ENCODE measurements at places on chromosomes 4 and X.

- no peak overlapping the region for H3K4me3 ChIP-seq
- no peaks in the 10 kb centered on the region for H3K36me3 ChIP-seq
- H3K4me1 ChIP-seq: no peaks in the 10 kb centered on the region
These were observed 65.3 kb upstream of the MYOZ2 start for GRCh38 chr4:119070301-119070700.

- no peaks in the 10 kb centered on the region for H3K27me3 ChIP-seq
- DNase-seq: no peak
- H3K27ac ChIP-seq: no peak overlapping the region
These were observed 73.0 kb upstream of the ACSL1 start for GRCh38 chr4:184898793-184899192.

- H3K4me3 ChIP-seq: no peak overlapping the region
- no peaks in the 10 kb centered on the region for H3K36me3 ChIP-seq
- no peaks in the 10 kb centered on the region for H3K27me3 ChIP-seq
- no peaks in the 10 kb centered on the region for H3K4me1 ChIP-seq
These were observed 92.0 kb downstream of the PDGFRA start for GRCh38 chr4:54320826-54321685.

- H3K4me1 ChIP-seq: no peaks in the 10 kb centered on the region
- no peak overlapping the region for H3K27ac ChIP-seq
- no peaks in the 10 kb centered on the region for H3K27me3 ChIP-seq
- H3K36me3 ChIP-seq: no peaks in the 10 kb centered on the region
- DNase-seq: no peak
These were observed 53.9 kb downstream of the FAT4 start for GRCh38 chr4:125368671-125369081.

- peak overlapping the region; percentile 58 for H3K27ac ChIP-seq
- DNase-seq: peak; percentile 78
- no peaks in the 10 kb centered on the region for H3K36me3 ChIP-seq
- H3K4me3 ChIP-seq: peak overlapping the region; percentile 49
- H3K4me1 ChIP-seq: no peaks in the 10 kb centered on the region
These were observed 3.8 kb downstream of the CXXC4 start for GRCh38 chr4:104490770-104491480.

DNA sequence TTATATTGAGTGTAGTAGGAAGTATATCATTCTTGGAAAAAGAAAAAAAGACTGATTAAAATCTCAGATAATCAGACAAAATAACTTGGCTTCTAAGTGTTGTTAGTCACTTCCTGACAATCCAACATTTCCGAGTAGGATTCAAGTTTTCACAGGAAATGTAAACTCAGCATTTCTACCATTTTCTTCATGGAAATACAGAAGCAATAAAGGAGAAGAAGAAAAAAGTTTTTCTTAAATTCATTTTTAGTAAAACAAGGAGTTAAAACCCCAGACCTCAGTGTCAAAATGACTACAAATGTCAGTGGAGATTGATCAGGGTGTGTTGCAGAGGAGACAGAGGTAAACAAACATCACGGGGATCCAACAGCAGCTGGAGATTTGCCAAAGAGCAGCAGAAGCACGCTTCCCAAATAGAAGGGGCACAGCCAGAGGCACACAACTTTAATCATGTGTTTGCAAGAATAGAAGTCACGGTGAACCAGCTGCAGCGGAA, 129.3 kb upstream of the FAM9B start:
- no peaks in the 10 kb centered on the region for H3K27me3 ChIP-seq
- H3K4me3 ChIP-seq: no peak overlapping the region
- no peaks in the 10 kb centered on the region for H3K4me1 ChIP-seq
- DNase-seq: no peak

DNA sequence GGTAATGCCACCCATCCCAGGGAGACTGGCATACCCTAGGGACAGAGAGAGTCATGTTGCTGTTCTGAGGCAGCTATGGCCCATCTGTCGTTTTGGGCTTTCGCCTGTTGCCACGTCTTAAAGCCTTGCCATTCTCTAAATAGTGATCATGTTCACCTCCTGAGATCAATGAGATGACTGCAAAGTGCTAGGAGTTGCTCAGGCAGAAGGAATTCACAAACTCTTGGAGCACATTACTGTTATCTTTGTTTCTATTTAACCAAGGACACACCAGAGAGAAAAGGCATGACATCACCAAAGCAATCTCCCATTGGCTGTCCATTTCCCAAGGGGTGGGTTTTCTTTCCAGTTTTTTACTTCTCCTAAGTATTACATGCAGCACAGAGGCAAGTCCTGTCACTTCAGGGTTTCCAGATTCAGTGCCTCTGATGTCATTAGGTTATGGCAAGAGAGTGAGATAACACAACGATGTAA, 37.1 kb upstream of the SETD7 start:
- no peaks in the 10 kb centered on the region for H3K27me3 ChIP-seq
- no peak overlapping the region for H3K27ac ChIP-seq
- no peak for DNase-seq
- H3K4me3 ChIP-seq: no peak overlapping the region

DNA sequence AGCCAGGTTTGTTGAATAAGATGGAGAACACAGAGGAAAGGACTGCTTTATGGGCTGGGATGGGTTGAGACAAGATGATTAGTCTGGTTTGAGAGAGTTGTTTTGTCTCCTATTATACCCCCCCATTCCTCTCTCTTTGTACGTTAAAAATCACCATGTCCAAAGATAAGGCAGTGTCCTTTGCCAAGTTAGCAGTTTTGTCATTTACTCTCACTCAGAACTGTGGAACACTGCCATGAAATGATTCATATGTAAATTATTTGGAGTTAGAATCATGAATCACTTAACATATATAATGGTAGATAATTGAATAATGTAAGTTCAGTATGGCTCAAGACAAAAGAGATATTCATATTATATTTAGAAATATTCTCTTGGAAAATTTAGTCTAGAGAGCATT, 151.3 kb downstream of the DCLK2 start:
- no peaks in the 10 kb centered on the region for H3K4me1 ChIP-seq
- no peaks in the 10 kb centered on the region for H3K27me3 ChIP-seq
- H3K27ac ChIP-seq: no peak overlapping the region
- DNase-seq: no peak
- H3K36me3 ChIP-seq: no peaks in the 10 kb centered on the region

- H3K4me3 ChIP-seq: no peak overlapping the region
- no peaks in the 10 kb centered on the region for H3K4me1 ChIP-seq
- no peak overlapping the region for H3K27ac ChIP-seq
- H3K36me3 ChIP-seq: no peaks in the 10 kb centered on the region
These were observed 951.3 kb downstream of the STIM2 start for GRCh38 chr4:27811948-27812347.

DNA sequence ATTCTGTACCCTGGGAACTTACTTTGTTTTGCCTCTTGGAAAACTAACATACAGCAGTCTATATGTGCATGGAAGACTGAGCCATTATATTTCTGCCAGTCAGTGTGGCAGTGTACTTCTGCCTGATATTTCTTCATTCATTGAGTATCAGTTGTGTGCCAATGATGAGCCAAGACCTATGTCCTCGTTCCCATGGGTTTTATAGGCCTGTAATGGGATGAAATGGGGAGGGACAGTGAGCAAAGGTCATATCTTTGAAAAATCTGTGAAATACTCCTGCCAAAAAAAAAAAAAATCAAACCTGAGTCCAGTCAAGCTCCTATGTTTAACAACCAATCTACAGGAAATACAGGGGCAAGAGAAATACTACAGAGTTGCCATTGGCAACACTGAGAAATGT, 9.1 kb downstream of the NSD2 start:
- no peaks in the 10 kb centered on the region for H3K4me1 ChIP-seq
- no peak overlapping the region for H3K4me3 ChIP-seq
- no peaks in the 10 kb centered on the region for H3K36me3 ChIP-seq
- no peaks in the 10 kb centered on the region for H3K27me3 ChIP-seq
- no peak overlapping the region for H3K27ac ChIP-seq
- DNase-seq: no peak

- H3K4me3 ChIP-seq: peak overlapping the region; percentile 56
- H3K36me3 ChIP-seq: no peaks in the 10 kb centered on the region
- peak overlapping the region; percentile 85 for H3K27ac ChIP-seq
These were observed 2.4 kb upstream of the STIM2 start for GRCh38 chr4:26858035-26858918.

- peak; percentile 22 for DNase-seq
- no peak overlapping the region for H3K27ac ChIP-seq
- H3K4me3 ChIP-seq: no peak overlapping the region
- H3K36me3 ChIP-seq: no peaks in the 10 kb centered on the region
- no peaks in the 10 kb centered on the region for H3K4me1 ChIP-seq
- H3K27me3 ChIP-seq: no peaks in the 10 kb centered on the region
These were observed 84.0 kb downstream of the WWC2 start for GRCh38 chr4:183182873-183183725.

- no peak overlapping the region for H3K27ac ChIP-seq
- H3K4me3 ChIP-seq: no peak overlapping the region
- H3K27me3 ChIP-seq: no peaks in the 10 kb centered on the region
- H3K36me3 ChIP-seq: no peaks in the 10 kb centered on the region
- no peaks in the 10 kb centered on the region for H3K4me1 ChIP-seq
- DNase-seq: no peak
These were observed 90.6 kb downstream of the DCAF8L2 start for GRCh38 chrX:27680726-27681125.

GRCh38 chrX:19571711-19572110, 56.4 kb upstream of the MAP3K15 start:
- H3K4me1 ChIP-seq: no peaks in the 10 kb centered on the region
- no peaks in the 10 kb centered on the region for H3K27me3 ChIP-seq
- DNase-seq: no peak
- H3K36me3 ChIP-seq: no peaks in the 10 kb centered on the region

DNA sequence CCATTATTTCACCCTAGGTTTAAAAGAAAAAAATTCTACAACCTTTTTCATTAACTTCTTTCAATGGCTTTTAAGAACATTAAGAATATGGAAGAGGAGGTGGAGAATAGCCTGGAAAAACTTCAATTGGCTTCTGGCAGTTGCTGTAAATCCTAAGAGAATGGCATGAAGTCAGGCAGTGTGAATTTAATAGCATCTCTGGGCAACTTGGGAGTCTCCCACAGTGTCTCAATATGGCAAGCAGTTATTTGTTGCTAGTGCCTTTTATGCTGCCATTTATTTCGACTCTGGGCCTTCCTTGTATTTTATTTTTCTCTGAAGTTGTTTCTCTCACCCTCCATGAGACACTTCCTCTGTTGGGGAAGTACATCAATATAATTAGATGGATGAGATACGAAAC, 322.1 kb downstream of the CBLL2 start:
- no peak overlapping the region for H3K4me3 ChIP-seq
- no peaks in the 10 kb centered on the region for H3K27me3 ChIP-seq
- H3K27ac ChIP-seq: no peak overlapping the region
- no peak for DNase-seq
- H3K36me3 ChIP-seq: no peaks in the 10 kb centered on the region

DNA sequence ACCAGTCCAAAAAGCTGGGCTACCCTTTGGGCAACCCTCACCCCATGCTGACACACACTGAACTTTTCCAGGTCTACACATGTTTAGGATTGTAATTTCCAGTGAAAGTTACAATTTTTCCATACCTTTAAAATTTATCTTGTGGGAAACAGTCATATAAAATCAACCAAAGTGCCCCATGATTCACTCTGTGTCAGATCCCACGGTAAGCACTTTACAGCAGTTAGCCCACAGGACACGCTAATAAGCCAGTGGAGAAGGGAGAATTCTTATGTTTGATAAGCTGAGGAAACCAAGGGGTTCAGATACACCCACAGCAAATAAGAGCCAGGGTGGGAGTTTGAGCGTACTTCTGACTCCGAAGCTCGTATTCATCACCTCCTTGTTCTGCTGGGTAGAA, 72.4 kb upstream of the TBL1X start:
- no peak overlapping the region for H3K27ac ChIP-seq
- H3K27me3 ChIP-seq: no peaks in the 10 kb centered on the region
- H3K36me3 ChIP-seq: no peaks in the 10 kb centered on the region
- no peak overlapping the region for H3K4me3 ChIP-seq

- H3K4me1 ChIP-seq: no peaks in the 10 kb centered on the region
- H3K36me3 ChIP-seq: no peaks in the 10 kb centered on the region
- H3K27ac ChIP-seq: peak overlapping the region; percentile 79
- no peaks in the 10 kb centered on the region for H3K27me3 ChIP-seq
These were observed 56.6 kb downstream of the ZNF827 start for GRCh38 chr4:145881989-145882388.

DNA sequence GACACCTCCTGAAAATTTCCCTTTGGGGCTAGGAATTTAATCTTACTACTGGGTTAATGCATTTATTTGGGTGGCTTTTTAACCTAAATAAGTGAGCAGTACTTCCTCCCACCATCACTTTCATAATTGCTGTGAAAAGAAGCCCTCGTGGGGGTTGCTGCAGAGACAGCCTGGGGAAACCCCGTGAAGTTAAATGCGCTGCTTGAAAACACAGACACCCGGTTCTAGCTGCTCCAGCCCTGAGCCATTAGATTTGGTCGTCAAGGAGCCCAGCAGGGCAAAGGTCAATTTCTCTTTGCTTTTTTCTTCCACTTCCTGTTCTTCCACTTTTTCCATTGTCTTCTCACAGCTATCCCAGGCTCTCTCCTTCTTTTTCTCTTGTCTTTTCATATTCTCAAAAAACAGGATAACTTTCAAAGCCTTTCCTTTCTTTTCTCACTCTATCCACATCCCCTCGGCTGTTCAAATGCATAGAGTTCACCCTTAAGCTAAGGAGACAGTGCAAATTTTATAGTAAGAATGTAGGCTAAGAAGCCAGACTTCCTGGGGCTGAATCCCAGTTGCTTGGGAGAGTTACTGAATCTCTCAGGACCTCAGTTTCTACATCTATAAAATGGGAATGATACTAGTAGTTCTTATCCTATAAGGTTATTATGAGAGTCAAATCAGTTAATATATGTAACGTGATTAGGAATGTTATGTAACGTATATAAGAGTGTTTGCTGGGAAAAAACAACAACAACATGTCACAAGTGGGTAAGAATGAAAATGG, 91.5 kb upstream of the ZNF827 start:
- no peaks in the 10 kb centered on the region for H3K36me3 ChIP-seq
- no peak overlapping the region for H3K4me3 ChIP-seq
- H3K27me3 ChIP-seq: no peaks in the 10 kb centered on the region
- no peak for DNase-seq
- no peak overlapping the region for H3K27ac ChIP-seq
- no peaks in the 10 kb centered on the region for H3K4me1 ChIP-seq

DNA sequence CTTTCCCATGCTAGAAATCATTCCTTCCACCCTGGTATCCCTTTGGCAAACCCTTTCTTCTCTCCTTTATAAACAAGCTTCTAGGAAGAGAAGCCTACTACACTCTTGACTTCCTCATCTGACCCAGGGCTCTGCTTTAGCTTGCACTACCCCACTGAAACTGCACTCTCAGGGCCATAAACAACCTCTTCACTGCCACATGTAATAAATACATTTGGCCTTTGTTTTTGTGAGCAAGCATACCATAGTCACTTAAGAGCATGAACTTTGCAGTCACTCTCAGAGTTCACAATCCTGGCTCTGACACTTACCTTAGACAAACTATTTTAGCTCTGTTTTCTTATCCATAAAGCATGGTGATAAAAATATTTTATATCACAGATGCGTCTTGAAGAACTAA, 50.7 kb upstream of the USP38 start:
- no peaks in the 10 kb centered on the region for H3K27me3 ChIP-seq
- no peak for DNase-seq
- H3K36me3 ChIP-seq: no peaks in the 10 kb centered on the region
- H3K4me1 ChIP-seq: no peaks in the 10 kb centered on the region
- H3K27ac ChIP-seq: no peak overlapping the region

- no peak overlapping the region for H3K4me3 ChIP-seq
- no peak overlapping the region for H3K27ac ChIP-seq
- H3K4me1 ChIP-seq: no peaks in the 10 kb centered on the region
These were observed 45.5 kb upstream of the RBPJ start for GRCh38 chr4:26275281-26275680.

- H3K27me3 ChIP-seq: no peaks in the 10 kb centered on the region
- DNase-seq: no peak
- H3K4me3 ChIP-seq: no peak overlapping the region
- H3K4me1 ChIP-seq: no peaks in the 10 kb centered on the region
These were observed 108.3 kb downstream of the ANXA10 start for GRCh38 chr4:168200685-168201084.

Data from uterus (tissue), 4 donors.